Activated CD4-positive, alpha-beta T cell treated with anti-CD3 and anti-CD28 coated beads for 1 hour (primary cell): ENCODE measurements at places on chromosomes 16 and 17.

GRCh38 chr16:80614908-80615671, 74.3 kb downstream of the DYNLRB2 start:
- DNase-seq, result no peak

- DNase-seq, result peak; percentile 49
Measured at GRCh38 chr17:58531661-58532554, 17.5 kb upstream of the MTMR4 start.

GRCh38 chr16:75575958-75576357, 9.8 kb downstream of the GABARAPL2 start:
- no peak for DNase-seq

DNA sequence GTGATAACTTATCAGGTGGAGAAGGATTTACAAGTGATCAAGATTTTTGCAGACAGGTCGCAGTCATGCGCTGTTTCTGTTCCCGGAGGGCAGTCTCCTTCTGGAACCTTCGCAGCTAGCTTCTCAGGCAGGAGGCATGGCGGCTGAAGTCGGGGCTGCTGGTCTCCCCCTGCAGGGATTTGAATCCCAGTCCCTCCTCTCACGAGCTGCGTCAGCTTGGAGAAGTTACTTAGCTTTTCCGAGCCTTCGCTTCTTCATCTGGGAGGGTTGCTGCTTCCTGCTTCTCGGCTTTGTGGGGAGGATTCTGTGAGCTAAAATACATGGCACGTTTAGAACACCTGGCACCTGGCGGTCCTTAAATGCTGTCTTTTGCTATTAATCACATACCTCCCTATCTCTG, 287.8 kb upstream of the FOXF1 start:
- no peak for DNase-seq

- no peak for DNase-seq
Measured at GRCh38 chr17:59400858-59401257, 69.4 kb downstream of the YPEL2 start.
